Erythroblast (primary cell): ENCODE measurements at places on chromosomes 11 and 22.

- no peak for DNase-seq
Observed at GRCh38 chr11:46565232-46565840, 28.5 kb downstream of the AMBRA1 start.

GRCh38 chr22:45860201-45860600, 116.8 kb downstream of the WNT7B start:
- DNase-seq = no peak

DNA sequence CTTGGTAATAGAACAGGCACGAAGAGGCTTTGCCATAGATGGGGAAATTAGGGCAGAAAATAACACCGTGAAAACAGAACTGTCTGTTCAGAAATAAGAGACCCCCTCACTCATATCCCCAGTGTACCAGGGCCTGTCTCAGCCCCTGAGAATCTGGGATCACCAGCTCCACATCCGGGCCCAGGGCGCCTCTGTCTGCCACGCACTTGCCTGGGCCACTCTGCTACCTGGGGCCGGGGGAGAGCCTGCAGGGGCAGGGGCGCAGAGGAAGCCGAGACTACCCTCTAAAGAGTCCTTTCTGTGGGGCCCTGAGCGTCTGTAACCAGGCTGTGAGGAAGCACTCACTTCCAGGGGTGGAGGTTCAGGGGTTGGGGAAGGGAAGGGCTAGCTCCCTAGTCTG, 19.8 kb downstream of the NECTIN1 start:
- no peak for DNase-seq

- peak; percentile 45 for DNase-seq
Observed at GRCh38 chr11:59754494-59754858, 700 bp upstream of the STX3 start.

DNA sequence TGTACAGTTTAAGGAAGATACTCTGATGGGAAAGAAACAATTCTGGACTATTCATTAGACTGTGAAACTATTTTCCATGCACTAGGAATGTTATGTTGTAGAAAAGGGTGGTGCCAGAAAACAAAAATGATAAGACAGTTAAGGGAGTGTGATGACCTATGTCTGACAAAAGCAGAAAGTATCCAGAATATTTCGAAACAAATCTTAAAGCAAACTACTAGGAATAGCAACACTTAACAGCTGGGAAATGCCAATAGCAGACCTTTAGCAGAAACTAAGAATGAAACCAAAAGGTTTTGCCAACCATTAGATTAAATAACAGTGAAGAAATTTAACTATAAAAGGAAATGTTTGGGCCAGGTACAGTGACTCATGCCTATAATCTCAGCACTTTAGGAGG, 3.3 kb upstream of the ARHGAP20 start:
- DNase-seq = no peak

GRCh38 chr11:64990222-64990923, 6.4 kb downstream of the BATF2 start:
- DNase-seq = no peak
